ENCODE measurements at places on chromosomes 6 and 20. TPM values are rescaled to one million over a fixed set of nuclear protein-coding genes. Genes with fewer than 3 reads are reported as not detected.

The C6orf47 gene
- 17.1 TPM for total RNA-seq

The PNLDC1 gene
- 0.06 TPM for total RNA-seq

DNA sequence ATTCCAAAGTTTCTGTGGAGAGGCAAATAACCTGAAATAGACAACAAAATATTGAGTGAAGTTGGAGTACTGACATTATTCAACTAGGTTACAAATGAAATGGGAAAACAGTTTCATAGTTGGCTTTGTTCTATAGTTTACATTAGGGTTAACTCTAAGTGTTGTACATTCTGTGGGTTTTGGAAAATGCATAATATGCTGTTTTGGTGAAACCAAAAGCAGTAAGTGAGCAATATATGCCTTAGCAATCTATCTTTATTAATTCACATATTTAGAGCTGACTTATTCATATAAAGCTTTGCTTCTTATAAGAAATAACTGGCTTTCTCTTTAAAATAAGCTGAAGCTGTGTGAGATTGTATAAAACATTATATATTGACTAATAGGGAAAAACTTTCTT is 157.5 kb upstream of the AHI1 start:
- no peaks in the 10 kb centered on the region for H3K4me1 ChIP-seq
- no peaks in the 10 kb centered on the region for H3K27me3 ChIP-seq
- no peak overlapping the region for H3K4me3 ChIP-seq
- no peak overlapping the region for H3K27ac ChIP-seq

The SAYSD1 gene
- total RNA-seq, result 10.8 TPM

The SAMD3 gene
- total RNA-seq, result 2.0 TPM

DNA sequence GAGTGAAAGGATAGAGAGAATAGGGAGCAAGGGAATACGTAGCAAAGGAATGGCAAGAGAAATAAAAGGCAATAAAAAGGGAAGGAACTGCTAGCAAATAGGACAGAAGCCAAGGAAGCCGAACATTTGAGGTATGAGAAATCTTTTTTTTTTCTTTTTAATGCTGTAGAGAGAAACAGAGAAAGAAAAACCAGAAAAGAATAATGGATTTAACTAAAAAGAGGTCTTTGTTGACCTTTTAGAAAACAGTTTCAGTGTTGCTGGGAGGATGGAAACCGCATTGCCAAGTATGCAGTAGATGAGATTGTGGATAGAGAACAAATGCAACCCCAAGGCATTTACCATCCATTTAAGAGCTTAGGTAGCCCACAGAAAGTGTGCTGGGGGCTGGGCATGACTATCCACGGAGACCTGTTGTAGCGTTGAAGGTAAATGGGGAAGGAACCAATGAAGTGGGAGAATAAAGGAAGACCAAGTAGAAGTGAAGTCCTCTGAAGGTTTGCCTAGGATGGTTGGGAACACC is 23.3 kb upstream of the C6orf62 start:
- no peaks in the 10 kb centered on the region for H3K4me1 ChIP-seq
- H3K27ac ChIP-seq, result no peak overlapping the region
- H3K4me3 ChIP-seq, result no peak overlapping the region
- no peaks in the 10 kb centered on the region for H3K27me3 ChIP-seq

- DNase-seq, result no peak
- no peak overlapping the region for H3K27ac ChIP-seq
- no peaks in the 10 kb centered on the region for H3K27me3 ChIP-seq
- H3K4me1 ChIP-seq, result no peaks in the 10 kb centered on the region
- no peaks in the 10 kb centered on the region for H3K36me3 ChIP-seq
- no peak overlapping the region for H3K4me3 ChIP-seq
Measured at GRCh38 chr6:134245706-134246105, 72.2 kb downstream of the SGK1 start.

The BTN1A1 gene
- not detected for total RNA-seq

- H3K4me1 ChIP-seq, result peaks cover 25% of the 10 kb centered on the region
- H3K27ac ChIP-seq, result no peak overlapping the region
- DNase-seq, result no peak
- H3K4me3 ChIP-seq, result peak overlapping the region; percentile 83
- H3K36me3 ChIP-seq, result no peaks in the 10 kb centered on the region
Measured at GRCh38 chr20:38926934-38927616, 858 bp downstream of the FAM83D start.

GRCh38 chr6:143157131-143157530 is 96.4 kb downstream of the AIG1 start:
- no peak for DNase-seq
- H3K36me3 ChIP-seq, result no peaks in the 10 kb centered on the region
- no peak overlapping the region for H3K4me3 ChIP-seq
- no peak overlapping the region for H3K27ac ChIP-seq
- H3K4me1 ChIP-seq, result no peaks in the 10 kb centered on the region
- H3K27me3 ChIP-seq, result no peaks in the 10 kb centered on the region

- peak overlapping the region; percentile 84 for H3K4me3 ChIP-seq
- H3K4me1 ChIP-seq, result peaks cover 54% of the 10 kb centered on the region
- H3K27ac ChIP-seq, result peak overlapping the region; percentile 15
- peaks cover 25% of the 10 kb centered on the region for H3K36me3 ChIP-seq
- H3K27me3 ChIP-seq, result no peaks in the 10 kb centered on the region
Measured at GRCh38 chr20:49285813-49286494, 8.1 kb upstream of the ZNFX1 start.

DNA sequence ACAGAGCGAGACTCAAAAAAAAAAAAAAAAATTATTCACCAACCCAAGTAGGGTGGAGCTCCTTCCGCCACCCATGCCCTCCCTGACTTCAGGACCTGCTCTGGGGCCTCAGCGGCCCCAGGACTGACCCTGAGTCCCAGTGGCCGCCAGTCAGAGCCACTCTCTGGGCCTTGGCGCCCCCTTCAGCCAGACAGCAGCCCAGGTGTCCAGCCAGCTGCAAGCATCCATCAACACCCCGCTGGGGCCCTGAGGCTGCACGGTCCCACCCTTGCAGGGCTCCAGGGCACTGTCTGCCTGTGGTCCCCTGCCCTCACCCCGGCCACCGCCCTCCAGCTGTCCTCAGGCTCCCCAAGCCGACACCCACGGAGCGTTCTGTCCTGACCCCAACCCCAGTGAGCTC is 11.4 kb upstream of the KCNQ2 start:
- DNase-seq, result peak; percentile 51
- H3K27me3 ChIP-seq, result peaks cover 41% of the 10 kb centered on the region
- no peak overlapping the region for H3K27ac ChIP-seq
- no peaks in the 10 kb centered on the region for H3K36me3 ChIP-seq

DNA sequence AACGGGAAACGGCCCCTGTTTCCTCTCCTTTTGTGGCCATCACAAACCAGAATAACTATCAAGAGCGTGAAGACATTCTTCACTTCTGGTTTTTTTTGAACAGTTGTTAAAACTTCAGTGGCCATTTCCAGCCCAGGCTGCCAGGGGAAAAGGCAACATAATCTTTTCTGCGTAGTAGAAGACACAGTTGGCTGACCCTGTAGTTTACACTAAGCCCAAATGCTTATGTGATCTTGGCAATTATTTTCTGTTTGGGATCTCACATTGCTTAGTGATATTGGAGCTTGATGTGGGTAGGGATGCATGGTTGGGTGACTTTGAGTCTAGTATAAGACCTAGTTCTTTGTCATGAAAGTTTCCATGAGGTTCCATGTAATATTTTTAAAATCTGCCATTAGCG is 449.4 kb upstream of the CDH4 start:
- DNase-seq, result no peak
- H3K27ac ChIP-seq, result no peak overlapping the region
- no peak overlapping the region for H3K4me3 ChIP-seq
- H3K4me1 ChIP-seq, result peaks cover 18% of the 10 kb centered on the region
- no peaks in the 10 kb centered on the region for H3K27me3 ChIP-seq

GRCh38 chr6:162069995-162070394 is 657.6 kb downstream of the PRKN start:
- H3K4me3 ChIP-seq, result no peak overlapping the region
- H3K36me3 ChIP-seq, result no peaks in the 10 kb centered on the region
- no peak overlapping the region for H3K27ac ChIP-seq
- DNase-seq, result no peak
- H3K27me3 ChIP-seq, result no peaks in the 10 kb centered on the region

DNA sequence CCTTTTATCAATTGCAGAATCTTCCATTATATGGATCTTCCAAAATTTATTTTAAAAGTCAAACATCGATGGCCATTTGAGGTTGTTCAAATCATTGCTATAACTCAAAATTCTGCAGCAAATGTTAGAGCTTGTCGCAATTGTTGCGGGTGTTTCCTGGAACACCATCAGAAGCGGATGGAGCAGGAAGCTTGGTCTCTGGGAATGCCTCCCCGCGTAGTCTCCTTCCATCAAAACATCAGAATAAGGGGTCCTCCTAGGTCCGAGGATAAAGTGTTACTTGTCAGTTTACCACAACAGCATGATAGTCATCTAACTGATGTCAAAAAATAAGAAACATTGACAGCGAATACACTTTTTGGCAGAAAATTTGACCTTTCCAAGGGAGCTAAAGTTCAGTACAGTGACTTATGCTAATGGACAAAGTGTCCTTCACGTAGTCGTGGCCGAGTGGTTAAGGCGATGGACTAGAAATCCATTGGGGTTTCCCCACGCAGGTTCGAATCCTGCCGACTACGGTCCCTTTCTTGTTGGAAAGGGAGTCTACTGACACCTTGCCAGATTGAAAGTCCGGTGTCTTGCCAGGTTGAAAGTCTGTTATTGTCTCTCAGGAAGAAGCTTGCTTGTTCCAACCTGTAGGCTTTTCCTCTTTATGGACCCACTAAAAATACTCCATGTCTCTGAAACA is 59.0 kb upstream of the ZNF184 start:
- H3K27me3 ChIP-seq, result no peaks in the 10 kb centered on the region
- H3K27ac ChIP-seq, result no peak overlapping the region
- no peak overlapping the region for H3K4me3 ChIP-seq
- H3K4me1 ChIP-seq, result peaks cover 15% of the 10 kb centered on the region
- H3K36me3 ChIP-seq, result no peaks in the 10 kb centered on the region

- peak; percentile 27 for DNase-seq
- no peaks in the 10 kb centered on the region for H3K36me3 ChIP-seq
- H3K27me3 ChIP-seq, result no peaks in the 10 kb centered on the region
- H3K27ac ChIP-seq, result no peak overlapping the region
- peaks cover 13% of the 10 kb centered on the region for H3K4me1 ChIP-seq
Measured at GRCh38 chr6:38281126-38281525, 358.6 kb downstream of the BTBD9 start.

DNA sequence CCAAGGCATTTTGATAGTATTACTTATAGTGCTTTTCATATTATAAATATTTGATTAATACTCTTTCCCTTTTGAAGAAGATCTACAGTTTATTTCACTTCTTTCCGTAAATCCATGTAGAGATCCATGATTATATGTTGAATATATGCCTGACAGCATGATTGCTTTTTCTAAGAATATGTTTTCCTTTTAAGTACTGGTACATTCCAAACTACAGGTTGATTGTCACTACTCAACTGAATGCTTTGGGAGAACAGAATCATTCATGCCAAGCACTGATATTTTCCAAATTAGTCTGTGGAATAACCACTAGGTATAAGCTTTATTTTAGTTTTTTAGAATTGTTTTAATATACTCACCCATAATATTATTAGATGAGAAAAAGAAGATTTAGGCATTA is 330.2 kb downstream of the BCKDHB start:
- peaks cover 65% of the 10 kb centered on the region for H3K4me1 ChIP-seq
- no peaks in the 10 kb centered on the region for H3K36me3 ChIP-seq
- no peak overlapping the region for H3K4me3 ChIP-seq
- no peak for DNase-seq
- no peak overlapping the region for H3K27ac ChIP-seq

GRCh38 chr20:3714092-3714491 is 1.7 kb upstream of the SIGLEC1 start:
- H3K27ac ChIP-seq, result no peak overlapping the region
- H3K27me3 ChIP-seq, result no peaks in the 10 kb centered on the region
- no peaks in the 10 kb centered on the region for H3K4me1 ChIP-seq
- H3K4me3 ChIP-seq, result no peak overlapping the region

The OR2J3 gene
- not detected for total RNA-seq

- H3K27ac ChIP-seq, result no peak overlapping the region
- H3K4me3 ChIP-seq, result no peak overlapping the region
- H3K36me3 ChIP-seq, result no peaks in the 10 kb centered on the region
- H3K4me1 ChIP-seq, result peaks cover 79% of the 10 kb centered on the region
- H3K27me3 ChIP-seq, result no peaks in the 10 kb centered on the region
Measured at GRCh38 chr20:61445741-61446140, 193.7 kb downstream of the CDH4 start.

The GNMT gene
- not detected for total RNA-seq

The MOG gene
- total RNA-seq, result not detected

- no peak for DNase-seq
- H3K36me3 ChIP-seq, result no peaks in the 10 kb centered on the region
- H3K27me3 ChIP-seq, result no peaks in the 10 kb centered on the region
- no peak overlapping the region for H3K27ac ChIP-seq
Measured at GRCh38 chr6:150250826-150251225, 108.0 kb downstream of the PPP1R14C start.

The PTCHD4 gene
- 7.8 TPM for total RNA-seq

All from neural progenitor cell (in vitro differentiated cells).